ENCODE measurements at places on chromosomes 1 and 21.

DNA sequence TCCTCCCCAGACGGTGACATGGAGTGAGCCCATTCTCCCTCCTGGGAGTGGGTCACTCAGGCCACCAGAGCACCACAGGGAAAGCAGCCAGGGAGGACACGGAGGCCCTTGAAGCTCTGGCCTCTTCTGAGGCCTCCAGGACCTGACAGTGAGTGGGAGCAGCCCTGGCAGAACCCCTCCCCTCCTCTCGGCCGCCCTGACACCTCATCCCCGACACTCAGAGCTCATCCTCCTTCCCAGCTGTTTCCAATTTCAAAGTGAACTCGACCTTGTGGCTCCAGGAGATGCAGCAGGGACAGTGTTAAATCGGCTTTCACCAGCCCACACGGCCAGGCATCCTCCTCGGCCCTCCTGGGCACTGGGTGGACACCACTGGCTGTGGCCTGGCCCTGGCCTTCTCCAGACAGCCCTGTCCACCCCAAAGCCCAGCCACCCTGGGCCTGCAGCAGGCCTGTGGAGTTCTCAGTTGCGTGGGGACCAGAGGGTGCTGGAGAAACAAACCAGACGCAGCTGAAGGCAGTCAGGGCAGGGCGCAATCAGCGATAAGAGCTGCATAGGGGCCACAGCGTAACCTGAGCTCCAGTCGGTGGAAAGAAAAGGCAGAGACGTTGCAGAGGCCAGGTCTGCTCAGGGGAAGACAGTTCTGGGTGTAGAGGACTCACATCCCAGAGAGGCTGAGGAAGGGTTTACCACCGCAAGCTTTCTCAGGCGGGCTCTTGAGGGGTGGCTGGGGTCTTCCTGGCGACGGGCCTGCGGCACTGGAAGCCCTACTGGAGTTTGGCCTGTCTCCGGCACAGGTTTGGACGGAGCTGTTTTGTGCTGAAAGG lies 27.1 kb downstream of the FTCD start:
- no peak for DNase-seq

- DNase-seq = no peak
These were observed 16.2 kb upstream of the LY9 start for GRCh38 chr1:160779626-160780397.

- no peak for DNase-seq
These were observed 74.9 kb downstream of the RRAGC start for GRCh38 chr1:38784452-38785284.

- no peak for DNase-seq
These were observed 58.0 kb downstream of the ACBD3 start for GRCh38 chr1:226128487-226129075.

- DNase-seq = no peak
These were observed 65.4 kb downstream of the PATJ start for GRCh38 chr1:61807606-61808140.

GRCh38 chr1:157270705-157271274 lies 132.6 kb upstream of the ETV3 start:
- no peak for DNase-seq

DNA sequence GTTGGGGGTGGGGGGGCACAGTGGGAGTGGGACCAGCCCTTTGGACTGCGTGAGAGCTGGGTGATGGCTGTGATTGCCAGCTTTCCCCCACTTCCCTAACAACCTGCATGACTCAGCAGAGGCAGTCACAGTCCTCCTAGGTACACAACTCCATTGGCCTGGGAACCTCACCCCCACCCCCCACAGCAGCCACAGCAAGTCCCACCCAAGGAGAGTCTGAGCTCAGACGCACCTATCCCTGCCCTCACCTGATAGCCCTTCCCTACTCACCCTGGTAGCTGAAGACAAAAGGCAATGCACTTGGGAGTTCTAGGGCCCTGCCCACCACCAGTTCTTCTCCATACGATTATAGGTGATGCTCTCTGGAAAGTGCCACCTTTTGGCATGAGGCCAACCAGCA lies 188.9 kb downstream of the ZNF648 start:
- DNase-seq = no peak

GRCh38 chr1:7516341-7516740 lies 254.8 kb upstream of the VAMP3 start:
- no peak for DNase-seq

- no peak for DNase-seq
These were observed 145.2 kb downstream of the ADSS2 start for GRCh38 chr1:244306544-244306943.

GRCh38 chr1:2564815-2565374 lies 8.7 kb downstream of the TNFRSF14 start:
- DNase-seq = no peak

DNA sequence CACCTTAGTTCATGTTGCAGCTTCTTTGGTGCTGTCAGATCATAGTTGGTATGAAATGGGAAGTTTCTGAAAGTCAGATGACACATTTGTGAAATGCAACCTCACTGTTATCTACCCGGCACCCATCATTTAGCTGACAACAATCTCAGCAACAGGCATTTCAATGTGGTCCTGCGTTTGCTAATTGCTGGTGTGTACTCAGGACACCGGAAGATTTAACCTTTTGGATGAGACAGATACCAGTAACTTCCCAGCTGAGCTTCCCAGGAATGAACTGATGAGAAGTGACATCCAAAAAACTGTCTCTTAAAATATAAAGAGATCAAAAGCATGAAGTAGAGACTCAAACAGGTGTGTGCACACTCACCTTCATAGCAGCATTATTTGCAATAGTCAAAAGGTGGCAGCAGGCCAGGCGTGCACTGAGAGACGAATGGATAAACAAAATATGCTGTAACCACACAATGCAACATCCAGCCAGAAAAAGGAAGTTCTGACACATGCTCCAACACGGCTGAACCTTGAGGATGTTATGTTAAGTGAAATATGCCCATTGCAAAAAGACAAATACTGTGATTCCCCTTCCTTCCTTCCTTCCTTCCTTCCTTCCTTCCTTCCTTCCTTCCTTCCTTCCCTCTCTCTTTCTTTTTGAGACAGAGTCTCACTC lies 7.9 kb upstream of the CLDN14 start:
- DNase-seq = no peak

DNA sequence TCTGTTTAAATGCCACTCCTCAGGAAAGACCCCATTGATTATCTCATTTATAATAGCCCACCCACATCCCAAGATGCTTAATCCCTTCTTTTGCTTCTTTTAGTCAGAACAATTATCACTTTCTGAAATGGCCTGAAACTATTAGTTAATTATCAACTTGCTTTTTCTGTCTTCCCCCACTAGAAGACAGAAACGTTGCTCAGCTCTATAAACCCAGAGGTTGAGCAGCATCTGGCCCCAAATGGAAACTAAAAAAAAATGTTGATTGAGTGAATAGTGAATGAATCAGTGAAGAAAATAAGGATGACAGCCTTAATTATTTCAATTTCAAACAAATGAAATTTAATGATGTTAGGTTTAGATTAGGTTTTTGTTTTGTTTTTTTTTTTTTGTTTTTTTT lies 38.2 kb upstream of the PIGC start:
- no peak for DNase-seq

DNA sequence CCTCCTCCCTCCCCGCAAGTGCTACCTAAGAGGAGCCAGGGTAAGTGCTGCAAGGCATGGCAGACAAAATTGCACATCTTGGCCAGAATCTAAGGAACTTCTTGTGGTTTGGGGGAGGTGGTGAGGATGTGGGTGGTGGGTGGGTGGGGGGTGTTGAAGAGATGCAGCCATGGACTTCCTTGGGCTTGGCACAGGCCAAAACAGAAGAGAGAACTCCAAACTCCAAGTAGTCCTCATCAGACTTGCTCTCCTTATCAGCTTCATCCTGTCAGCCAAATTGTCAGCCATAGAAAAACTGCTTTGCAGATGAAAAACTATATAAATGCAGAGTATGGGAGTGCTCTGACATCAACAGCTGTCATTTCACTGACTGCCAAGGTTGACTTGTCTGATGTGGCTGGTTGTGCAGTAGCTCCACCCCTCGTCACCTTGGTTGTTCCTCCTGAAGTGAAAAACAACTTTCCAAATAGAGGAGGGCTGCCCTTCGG lies 7.1 kb downstream of the AMIGO1 start:
- DNase-seq = peak; percentile 36

DNA sequence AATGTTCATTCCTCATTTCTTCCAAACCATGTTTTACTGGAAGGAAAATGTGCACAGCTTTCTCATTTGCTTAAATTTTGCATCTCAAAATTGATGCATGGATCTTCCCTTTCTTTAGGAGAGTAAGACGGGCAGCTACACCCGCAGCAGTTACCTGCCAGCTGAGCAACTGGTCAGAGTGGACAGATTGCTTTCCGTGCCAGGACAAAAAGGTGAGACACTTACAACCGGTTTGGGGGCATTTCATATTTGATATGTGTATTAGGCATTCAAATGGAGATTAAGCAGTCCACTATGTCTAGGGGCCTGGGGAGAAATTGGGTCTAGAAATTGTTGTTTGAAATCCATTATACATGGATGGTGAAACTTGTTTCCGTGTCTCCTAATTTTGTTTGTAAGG lies 12.9 kb downstream of the C8A start:
- no peak for DNase-seq

- no peak for DNase-seq
These were observed 27.5 kb downstream of the RGS8 start for GRCh38 chr1:182656842-182657397.

DNA sequence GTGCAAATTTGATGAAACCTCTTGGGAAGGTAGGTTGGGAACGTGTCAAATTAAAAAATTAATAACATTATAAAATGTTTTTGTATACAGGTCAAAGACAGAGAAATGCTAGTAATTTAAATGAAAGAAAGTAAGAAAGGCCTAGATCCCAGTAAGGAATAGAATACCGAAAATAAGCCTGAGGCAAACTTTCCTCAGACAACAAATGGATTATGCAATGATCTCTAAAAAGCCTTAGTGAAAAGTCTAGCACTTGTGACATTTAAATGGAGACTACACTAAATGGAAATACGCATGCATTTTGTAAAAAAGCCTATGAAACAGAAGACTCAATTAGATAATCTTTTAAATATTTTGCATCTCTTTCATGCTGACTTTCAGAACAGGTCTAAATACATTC lies 138.5 kb upstream of the ZNHIT6 start:
- no peak for DNase-seq

GRCh38 chr1:226661965-226662364 lies 77.1 kb downstream of the ITPKB start:
- no peak for DNase-seq

DNA sequence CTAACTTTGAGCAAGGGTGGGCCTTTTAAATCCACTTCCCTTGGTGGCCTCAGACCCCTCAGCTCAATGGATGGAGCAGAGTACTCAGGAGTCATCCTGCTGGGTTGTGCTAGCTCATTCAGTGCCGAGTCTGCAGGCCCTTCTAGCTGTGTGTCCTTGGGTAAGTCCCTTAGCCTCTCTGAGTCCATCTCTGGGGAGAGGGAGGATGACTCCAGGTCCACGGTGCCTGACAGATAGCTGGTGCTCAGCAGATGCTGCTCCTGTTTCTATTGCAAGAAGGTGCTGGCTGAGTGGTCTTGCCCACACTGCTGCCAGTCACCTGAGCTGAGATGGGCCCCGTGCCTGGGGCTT lies 11.0 kb downstream of the LDLRAP1 start:
- no peak for DNase-seq

GRCh38 chr1:20551161-20551560 lies 1.2 kb upstream of the FAM43B start:
- no peak for DNase-seq

DNA sequence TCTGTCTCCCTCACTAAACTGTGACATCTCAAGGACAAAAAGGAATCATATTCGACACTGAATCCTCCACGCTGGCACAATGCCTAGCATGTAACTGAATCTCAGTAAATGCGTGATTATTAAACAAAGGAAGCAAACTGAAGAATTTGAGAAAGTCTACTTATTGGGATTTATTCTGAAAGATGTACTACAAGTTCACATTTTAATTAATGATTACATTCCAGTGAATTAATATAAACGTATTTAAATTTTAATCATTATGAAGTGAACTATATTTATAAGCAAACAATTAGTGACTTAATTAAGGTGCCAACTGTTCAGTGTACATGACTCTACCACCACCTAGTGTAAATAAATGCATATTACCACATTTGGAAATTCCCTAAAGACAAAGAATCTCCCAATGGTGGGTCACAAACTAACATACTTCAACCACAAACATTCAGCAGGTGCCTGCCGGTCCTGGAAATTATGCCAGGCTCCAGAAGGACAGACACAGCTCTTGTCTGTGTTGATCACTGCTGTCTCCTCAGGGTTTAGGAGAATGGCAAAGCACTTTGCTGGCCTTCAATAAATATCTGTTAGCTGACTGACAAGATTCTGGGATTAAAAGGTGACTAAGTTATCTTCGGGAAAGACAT lies 56.3 kb downstream of the SMYD3 start:
- no peak for DNase-seq

DNA sequence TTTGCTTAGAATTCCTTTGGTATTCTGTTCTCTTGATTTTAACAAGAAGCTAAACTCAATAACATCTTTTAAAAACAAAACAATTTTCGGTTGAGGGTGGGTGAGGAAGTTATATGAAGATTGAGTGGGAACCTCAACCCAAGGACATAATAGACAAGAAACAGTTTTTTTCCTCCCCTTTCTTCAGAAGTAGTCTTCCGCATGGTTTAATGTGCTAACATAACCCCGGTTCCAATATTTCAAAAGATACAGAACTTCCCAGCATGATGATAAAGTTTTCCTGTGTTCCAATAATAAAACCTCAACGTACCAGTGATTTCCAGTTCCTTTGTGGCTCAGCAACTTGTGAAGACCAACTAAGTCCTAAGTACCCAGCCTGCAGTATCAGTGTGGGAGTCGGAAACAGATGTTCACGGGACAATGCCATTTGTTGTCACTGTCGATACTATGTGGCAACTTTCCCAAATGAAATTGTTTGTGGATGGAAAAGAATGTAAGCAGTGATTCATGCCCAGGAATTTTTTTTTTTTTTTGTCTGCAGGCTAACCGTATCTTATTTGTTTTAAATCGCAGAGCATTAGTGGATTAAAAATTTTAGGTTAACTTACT lies 48.5 kb downstream of the NR5A2 start:
- no peak for DNase-seq

- DNase-seq = no peak
These were observed 34.8 kb downstream of the ZMYND12 start for GRCh38 chr1:42420911-42421585.

GRCh38 chr1:184888505-184888904 lies 85.8 kb downstream of the NIBAN1 start:
- no peak for DNase-seq

GRCh38 chr1:153560771-153561465 lies 4.7 kb downstream of the S100A2 start:
- no peak for DNase-seq

DNA sequence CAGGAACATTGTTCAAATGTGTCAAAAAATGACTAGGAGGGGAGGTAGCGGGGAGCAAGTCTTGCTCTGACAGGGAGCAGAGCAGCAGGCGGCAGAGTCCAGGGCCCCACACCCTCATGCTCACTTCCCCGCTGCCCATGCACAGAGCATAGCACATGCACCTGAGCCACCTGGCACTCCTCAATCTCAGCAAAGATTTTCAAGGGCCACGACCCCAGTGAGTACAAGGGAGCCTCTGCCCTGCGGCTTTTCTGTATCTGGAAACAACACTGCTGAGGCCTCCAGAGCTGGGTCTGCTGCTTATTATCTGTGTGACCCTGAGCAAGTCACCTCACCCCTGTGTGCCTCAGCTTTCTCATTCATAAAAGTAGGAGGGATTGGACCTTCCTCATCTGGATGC lies 1.1 kb upstream of the GJB3 start:
- no peak for DNase-seq
